ENCODE measurements at places on chromosomes 1 and 21.

DNA sequence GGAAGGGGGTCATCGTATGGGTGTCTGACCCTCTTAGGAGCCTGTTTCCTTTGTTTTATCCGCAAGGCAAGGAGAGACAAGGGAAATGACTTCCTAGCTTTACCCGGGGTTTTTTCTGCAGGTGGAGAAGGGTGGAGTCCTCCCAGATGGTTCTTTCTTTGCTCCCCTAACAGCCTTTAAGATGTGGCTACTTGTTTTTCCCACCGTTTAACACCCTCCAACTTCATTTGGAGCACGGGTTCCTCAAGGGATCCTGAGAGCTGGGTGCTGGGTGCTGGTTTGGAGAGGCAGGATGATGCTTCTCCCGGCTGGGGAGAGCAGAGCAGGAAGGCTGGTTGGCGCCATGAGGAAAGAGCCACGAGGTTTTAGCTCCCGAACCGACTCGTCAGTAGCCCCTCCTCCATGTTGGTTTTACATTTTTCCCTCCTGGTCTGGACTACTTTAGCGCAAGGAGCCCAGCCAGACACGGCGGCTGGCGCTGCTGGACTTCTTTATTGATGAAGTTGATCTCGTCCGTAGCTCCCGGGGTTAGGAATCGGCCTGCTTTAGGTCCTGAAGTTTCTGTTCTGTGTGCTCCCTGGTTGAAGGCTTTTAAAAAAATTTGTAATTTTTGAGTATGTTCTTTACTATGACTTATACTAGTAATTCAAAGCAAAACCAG lies 1.4 kb downstream of the UCK2 start:
- peak; percentile 68 for DNase-seq

- DNase-seq, result no peak
Measured at GRCh38 chr1:85276978-85277639, 677 bp upstream of the BCL10 start.

DNA sequence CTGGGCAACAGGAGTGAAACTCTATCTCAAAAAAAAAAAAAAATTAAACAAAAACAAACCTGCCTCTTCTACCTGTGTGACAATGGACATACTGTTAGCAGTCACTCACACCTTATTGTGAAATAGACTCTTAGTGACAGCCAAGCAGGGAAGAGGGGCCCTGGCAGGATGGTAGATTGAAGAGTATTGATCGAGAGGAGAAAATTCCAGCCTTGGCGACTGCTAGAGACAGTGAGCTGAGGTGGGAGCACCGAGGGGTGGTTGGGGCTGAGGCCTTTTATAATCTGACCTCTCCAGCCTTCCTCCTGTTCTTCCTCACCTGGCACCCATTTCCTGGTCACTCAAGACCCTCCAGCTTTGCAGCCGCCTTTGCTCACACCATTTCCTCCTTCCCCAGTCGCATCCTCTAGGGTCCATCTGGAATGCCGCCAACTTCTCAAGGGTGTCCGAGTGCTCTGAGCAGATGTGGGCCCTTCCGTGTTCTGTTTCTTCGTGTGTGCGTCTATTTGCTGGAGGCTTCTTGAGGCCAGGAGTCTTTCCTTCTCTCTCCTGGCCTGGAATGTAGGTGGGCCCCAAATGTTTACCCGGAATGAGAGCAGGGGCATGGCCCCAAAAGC lies 196.9 kb upstream of the TMEM51 start:
- no peak for DNase-seq

DNA sequence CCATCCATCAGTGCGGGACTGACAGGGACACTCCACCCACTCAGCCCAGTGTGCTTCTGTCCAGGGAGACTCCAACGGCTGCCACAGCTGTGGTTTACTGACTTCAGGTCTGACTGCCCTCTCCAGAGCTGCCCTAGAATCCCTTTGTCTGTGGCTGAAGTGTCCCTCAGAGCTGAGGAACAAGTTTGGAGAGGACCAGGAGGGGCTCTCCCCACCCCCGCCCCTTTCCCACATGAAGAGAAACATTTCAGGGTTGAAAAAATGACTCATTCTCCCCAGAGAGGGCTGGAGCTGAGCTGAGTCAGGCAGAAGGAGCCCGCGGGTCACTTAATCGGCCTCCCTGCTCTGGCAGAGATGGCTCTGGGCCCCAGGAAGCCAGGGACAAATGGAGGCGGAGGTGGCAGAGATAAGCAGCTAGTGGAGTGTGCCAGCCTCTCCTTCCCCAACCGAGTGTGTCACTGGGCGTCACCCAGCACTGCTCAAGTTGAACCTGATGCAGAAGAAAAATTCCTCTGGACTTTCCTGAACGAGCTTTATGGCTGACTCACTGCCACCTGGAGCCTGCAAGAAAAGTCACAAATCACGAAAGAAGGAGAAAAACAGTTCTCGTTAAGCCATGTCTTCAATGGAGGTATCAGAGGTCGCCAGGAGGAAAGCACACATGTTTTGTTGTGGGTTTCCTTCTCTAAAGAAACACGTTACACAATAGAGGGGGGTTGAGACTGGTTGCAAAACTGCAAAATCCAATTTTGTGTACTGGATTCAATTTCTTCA lies 34.3 kb upstream of the ECE1 start:
- DNase-seq, result no peak

GRCh38 chr1:62417351-62417999 lies 19.4 kb upstream of the USP1 start:
- DNase-seq, result no peak

DNA sequence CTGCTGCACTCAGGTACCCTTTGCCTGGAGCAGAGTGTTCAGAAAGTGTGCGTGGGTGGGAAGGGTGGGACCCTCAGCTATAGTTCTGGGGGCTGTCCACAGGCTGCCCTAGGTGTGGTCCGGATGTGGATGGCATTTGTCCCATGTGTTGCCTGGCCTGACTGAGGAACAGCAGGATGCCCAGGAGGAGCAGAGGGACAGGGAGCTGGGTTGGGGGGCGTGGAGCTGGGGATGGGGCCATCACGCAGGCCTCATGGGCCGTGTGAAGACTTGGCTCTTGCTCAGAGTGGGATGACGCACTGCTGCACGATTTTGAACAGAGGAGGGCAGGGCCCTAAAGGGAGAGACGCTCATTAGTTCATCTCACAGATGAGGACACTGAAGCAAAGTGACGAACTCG lies 17.0 kb downstream of the C1orf115 start:
- no peak for DNase-seq

DNA sequence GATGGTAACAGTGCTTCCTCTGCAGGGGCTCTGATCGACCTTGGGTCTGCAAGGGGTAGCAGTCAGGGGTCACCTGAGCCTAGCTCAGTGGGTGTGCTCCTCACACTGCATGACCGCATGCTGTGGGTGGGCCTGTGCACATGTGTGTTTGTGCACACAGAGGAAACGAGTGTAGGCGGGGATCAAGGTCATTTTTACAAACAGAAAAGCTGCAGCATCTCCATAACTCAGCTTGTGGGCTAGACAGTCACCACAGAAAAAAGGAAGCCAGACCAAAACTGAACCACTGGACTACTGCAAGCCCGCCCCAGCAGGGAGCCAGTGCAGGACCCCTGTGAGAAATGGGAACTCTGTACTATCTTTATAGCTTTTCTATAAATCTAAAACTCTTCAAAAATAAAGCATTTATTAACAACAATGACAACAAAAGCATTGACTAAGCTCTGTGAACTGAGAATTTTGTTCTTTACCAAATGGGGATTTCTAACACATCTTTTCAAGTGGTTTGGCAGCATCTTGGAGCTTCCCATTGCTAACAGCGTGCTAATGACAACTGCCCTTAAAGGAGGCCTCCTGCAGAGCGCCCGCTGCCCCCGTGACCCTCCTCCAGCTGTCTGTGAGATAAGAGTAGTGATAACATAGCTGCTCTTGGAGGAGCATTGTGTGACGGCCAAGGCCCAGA lies 19.9 kb upstream of the NEK2 start:
- DNase-seq, result no peak

DNA sequence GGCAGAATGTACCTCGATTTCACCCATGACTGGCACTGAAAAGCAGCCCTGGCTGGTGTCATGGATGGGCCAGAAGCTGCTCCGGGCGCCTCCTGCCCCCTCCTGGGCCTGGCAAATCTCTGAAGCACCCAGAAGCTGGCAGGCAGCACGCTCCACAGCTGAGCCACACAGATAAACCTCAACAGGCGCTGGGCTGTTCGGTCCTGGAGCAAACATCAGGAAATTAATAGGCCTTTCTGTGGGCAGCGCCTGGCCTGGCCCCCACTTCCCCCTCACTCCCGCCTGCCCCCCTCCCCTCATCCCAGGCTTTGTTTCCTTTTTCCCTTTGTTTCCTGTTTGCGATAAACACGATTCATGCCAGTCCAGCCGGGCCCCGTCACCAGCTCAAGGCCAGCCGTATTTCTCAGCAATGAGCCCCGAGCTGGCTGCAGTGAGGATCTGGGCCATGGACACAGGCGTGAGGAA lies 20.1 kb upstream of the DISP3 start:
- peak; percentile 44 for DNase-seq

GRCh38 chr1:64790832-64791487 lies 46.1 kb downstream of the RAVER2 start:
- no peak for DNase-seq

GRCh38 chr1:18895317-18895716 lies 7.0 kb downstream of the ALDH4A1 start:
- DNase-seq, result no peak

GRCh38 chr1:47854552-47855144 lies 142.5 kb downstream of the TRABD2B start:
- DNase-seq, result no peak

DNA sequence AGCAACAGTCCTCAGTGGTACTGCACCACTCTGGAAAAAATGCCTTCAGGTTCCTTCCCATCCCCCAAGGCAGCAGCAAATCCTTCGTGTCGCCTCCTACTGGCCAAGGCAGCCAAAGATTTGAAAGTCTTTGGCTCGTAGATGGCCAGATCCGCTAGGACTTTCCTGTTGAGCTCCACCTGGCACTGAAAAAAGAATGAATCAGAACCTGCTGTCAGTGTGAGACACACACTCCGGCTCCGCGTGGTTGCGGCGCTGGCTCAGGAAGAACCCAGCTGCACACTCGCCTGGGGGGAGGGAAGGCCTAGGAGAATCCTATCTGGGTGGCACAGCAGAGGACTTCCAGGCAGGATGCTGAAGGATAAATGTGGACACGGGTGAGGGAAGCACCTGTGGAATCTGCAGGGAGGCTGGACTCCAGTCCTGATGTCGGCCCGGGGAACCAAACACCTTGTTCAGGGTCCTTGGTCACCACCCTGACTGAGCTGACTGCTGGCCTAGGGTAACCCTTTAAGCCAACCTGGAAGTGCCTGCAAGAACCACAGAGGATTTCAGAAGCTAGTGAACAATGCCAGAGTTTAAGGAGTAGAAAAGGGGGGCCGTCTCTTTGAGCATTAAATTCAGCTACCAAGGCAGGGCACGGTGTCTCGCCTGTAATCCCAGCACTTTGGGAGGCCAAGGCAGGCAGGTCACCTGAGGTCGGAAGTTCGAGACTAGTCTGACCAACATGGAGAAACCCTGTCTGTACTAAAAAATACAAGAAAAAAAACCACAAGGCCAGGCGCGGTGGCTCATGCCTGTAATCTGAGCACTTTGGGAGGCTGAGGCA lies 3.2 kb upstream of the CCNL2 start:
- DNase-seq, result no peak

DNA sequence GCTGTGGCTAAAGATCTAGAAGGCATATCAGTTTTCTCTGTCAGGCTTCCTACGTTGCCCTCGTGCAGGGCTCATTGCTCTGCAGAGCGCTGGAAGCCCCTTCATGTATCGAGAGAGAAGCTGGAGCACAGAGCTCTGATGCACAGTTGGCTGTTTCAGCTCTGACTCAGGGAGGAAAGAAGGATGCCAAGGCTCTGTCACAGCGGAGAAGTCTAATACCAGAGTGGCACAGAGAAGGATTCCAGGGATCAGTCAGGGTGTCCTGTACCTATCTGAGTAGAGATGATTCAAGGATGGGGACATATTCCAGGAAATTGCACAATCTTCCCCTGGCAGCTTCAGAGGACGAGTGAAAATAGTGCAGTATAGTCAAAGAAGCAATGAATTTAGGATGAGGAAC lies 179.2 kb upstream of the FMN2 start:
- DNase-seq, result no peak

DNA sequence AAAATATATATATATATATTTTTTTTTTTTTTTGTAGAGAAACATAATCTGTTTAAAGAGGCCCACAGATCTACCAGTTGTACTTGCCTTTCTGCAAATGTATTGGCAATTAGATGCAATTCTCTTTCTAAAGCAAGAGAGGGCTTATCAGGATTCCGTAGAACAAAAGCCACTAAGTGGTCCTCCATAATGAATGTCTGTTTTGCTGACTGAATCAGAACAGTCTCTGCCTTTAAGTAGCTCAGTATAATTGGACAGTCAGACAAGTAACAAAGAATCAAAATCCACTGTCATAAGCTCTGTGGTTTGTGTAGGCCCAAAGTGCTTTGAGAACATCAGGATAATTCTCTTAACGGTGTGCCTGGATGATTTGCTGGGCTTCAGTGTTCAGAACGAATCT lies 17.3 kb downstream of the SARS1 start:
- no peak for DNase-seq

DNA sequence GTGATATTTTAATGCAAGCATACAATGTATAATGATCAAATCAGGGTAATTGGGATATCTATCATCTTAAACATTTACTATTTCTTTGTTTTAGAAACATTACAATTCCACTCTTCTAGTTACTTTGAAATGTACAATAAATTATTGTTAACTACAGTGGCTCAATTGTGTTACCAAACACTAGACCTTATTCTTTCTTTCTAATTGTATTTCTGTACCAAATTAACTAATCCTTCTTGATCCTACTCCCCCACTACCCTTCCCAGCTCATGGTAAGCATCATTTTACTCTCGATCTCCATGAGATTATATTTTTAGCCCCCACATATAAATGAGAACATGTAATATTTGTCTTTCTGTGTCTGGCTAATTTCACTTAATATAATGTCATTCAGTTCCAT lies 95.0 kb upstream of the MROH9 start:
- DNase-seq, result no peak

- DNase-seq, result no peak
Measured at GRCh38 chr1:116218922-116219321, 107.7 kb downstream of the MAB21L3 start.

DNA sequence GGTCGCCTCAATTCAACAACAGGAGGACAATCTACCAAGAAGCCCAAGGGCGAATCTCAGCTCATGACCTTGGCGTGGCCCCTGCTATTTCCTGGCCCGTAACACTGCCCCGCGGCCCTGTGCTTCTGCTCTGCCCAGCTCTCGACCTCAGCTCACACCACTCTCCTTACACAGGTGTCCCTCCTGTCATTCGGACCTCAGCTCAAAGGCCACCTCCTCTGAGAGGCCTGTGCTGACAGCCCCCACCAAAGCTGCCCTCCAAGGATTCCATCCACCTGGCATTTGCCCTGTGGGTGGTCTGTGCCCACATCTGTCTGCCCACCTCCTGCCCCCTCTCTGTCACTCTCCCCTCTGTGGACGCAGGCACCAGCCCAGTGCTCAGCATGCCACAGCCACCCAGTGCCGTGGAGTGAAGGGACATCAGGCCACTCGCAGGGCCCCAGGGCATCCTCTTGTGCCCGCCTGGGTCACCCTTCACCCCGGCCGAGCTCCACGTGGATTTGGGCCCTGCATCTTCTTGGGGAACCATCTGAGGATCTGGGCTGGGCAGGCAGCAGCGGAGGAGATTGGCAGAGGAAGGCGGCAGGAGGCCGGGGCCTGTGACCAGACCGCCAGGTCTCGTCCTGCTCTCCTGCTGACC lies 70.3 kb downstream of the DHRS3 start:
- no peak for DNase-seq

- DNase-seq, result no peak
Measured at GRCh38 chr1:200923601-200924000, 28.9 kb downstream of the INAVA start.
